ENCODE measurements at places on chromosomes 1 and 21. TPM values are rescaled to one million over a fixed set of nuclear protein-coding genes. Genes with fewer than 3 reads are reported as not detected.

DNA sequence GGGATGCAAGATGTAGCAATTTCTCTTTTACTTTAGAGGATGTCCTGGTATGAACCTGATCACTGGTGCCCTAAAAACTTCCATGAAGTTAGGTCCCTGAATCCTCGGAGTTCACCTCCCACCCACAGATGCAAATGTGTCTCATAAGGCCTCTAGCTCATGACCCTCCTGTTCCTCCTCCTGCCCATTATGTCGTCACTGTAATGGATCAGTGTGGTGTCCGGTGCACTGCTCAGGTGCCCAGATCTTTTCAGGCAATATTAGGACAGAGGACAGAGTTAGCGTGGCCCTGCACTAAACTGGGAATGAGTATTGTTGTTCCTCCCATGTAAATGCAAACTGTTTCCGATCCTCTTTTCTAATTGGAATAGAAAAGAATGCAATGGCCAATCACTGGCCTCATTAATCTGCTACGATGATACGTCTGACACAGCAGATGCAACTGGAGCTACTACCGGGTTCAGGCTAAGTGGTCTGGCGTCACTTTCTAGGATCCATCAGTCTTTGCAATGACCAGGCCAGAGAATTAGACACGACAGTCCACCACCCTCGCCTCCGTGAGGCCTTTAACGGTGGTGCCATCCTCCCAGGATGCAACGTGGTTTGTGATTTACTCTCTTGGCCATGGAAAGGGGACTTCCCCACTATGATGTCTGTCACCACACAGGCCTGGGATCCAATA is 3.4 kb upstream of the COL6A2 start:
- H3K27ac ChIP-seq = no peak overlapping the region
- H3K4me3 ChIP-seq = no peak overlapping the region
- H3K36me3 ChIP-seq = peaks cover 8% of the 10 kb centered on the region

- no peak overlapping the region for H3K27ac ChIP-seq
- no peak overlapping the region for H3K4me3 ChIP-seq
- no peaks in the 10 kb centered on the region for H3K36me3 ChIP-seq
- no peaks in the 10 kb centered on the region for H3K27me3 ChIP-seq
- DNase-seq = no peak
Measured at GRCh38 chr1:29563092-29563491, 326.8 kb downstream of the PTPRU start.

GRCh38 chr21:42575111-42575510 is 61.5 kb downstream of the SLC37A1 start:
- H3K27me3 ChIP-seq = no peaks in the 10 kb centered on the region
- H3K4me3 ChIP-seq = no peak overlapping the region
- no peak for DNase-seq
- H3K27ac ChIP-seq = no peak overlapping the region

- peak; percentile 82 for DNase-seq
- peaks cover 9% of the 10 kb centered on the region for H3K36me3 ChIP-seq
- peaks cover 35% of the 10 kb centered on the region for H3K4me1 ChIP-seq
- no peaks in the 10 kb centered on the region for H3K27me3 ChIP-seq
Measured at GRCh38 chr21:46424621-46425020, 34.1 kb upstream of the DIP2A start.

DNA sequence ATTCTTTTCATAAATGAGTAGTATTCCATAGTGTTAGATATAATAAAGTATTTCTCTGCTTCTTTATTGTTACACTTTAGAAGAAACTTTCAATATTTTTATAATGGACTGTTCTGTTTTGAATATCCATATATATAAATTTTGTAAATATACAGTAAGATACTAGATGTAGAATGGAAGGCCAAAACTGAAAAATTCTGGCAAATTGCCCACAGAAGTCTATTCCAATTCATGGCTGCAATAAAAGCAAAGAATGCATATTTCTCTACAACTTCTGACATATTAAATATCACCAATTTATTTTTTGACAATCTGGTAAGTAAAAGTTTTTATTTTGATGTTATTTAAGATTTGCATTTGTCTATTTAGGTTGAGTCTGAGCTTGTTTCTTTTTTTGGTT is 532.5 kb downstream of the NCAM2 start:
- no peaks in the 10 kb centered on the region for H3K27me3 ChIP-seq
- no peaks in the 10 kb centered on the region for H3K4me1 ChIP-seq
- H3K4me3 ChIP-seq = no peak overlapping the region

GRCh38 chr21:44288251-44289110 is 2.8 kb downstream of the AIRE start:
- no peak for DNase-seq
- H3K27me3 ChIP-seq = no peaks in the 10 kb centered on the region
- H3K4me3 ChIP-seq = no peak overlapping the region
- no peaks in the 10 kb centered on the region for H3K4me1 ChIP-seq
- H3K27ac ChIP-seq = no peak overlapping the region

- H3K4me1 ChIP-seq = no peaks in the 10 kb centered on the region
- DNase-seq = no peak
- no peaks in the 10 kb centered on the region for H3K27me3 ChIP-seq
- no peak overlapping the region for H3K4me3 ChIP-seq
- no peaks in the 10 kb centered on the region for H3K36me3 ChIP-seq
Measured at GRCh38 chr21:17270229-17270628, 242.6 kb upstream of the CXADR start.

DNA sequence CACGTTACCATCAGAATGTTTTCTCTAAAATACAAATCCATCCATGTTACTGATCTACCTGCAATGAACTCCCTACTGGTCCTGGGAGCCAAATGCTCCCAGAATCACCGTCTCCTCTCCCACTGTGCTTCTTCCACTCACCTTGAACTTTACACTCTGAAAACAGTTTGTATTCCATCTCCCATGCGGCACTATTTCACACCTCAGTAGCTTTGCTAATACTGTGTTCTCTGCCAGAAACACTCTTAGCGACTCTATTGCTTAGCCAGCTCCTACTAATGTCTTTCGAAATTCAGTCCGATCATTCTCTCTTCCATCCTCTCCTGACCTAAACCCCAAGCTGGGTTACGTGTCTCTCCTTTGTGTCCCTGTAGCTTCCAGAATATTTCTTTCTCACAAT is 284.4 kb upstream of the DUSP10 start:
- H3K36me3 ChIP-seq = no peaks in the 10 kb centered on the region
- H3K27ac ChIP-seq = no peak overlapping the region
- H3K4me1 ChIP-seq = no peaks in the 10 kb centered on the region
- no peak for DNase-seq

- DNase-seq = no peak
- no peak overlapping the region for H3K4me3 ChIP-seq
Measured at GRCh38 chr1:55428944-55429931, 214.1 kb upstream of the USP24 start.

The CDC20 gene
- 194 TPM for total RNA-seq

The LCE1A gene
- not detected for total RNA-seq

The OR2L2 gene
- not detected for total RNA-seq

The PLA2G2D gene
- not detected for total RNA-seq

The NBPF19 gene
- 18.7 TPM for total RNA-seq

The FCRLB gene
- 0.63 TPM for total RNA-seq

Data from activated CD8-positive, alpha-beta memory T cell treated with anti-CD3 and anti-CD28 coated beads, Interleukin-2, amount 10 ng/mL, durations not matched to agents 7 days and 5 days (primary cell).